ENCODE measurements at places on chromosomes 6 and 20.

DNA sequence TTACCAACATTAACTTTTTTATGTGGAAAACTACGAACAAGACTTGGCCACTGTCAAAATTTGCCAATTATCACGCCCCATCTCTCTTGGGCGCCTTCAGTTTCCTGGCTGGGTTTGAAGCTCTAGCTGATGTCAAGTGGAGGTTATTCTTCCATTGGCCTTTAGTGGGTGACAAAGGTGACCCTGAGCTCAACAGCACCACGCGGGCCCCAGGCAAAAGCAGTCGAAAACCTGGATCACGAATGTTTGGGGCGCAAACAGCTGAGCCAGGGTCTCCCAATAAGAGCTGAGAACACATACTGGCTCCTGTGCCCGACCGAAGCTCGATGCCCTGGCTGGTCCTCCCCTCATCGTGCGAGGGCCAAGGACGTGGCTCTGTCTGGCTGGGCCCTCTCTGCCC is 26.8 kb downstream of the SLC17A9 start:
- no peak for DNase-seq

GRCh38 chr6:81169166-81169565 is 583.3 kb downstream of the TENT5A start:
- DNase-seq: no peak

DNA sequence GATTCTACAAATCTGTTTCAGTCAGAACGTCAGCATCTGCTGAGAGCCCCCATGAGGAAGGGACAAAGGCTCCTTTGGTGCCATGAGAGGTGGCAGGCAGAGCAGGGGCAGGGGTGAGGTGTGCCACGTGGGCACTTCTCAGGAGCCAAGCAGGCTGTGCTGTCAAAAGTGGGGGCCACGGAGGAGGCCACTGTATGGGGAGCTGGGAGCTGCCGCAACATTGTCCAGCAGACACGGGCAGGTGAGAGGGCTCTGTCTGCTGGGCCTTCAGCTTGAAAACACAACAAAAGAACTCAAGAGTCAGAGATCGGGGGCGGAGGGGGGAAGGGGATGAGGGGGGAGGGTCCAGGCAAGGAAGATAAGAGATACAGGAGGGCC is 21.6 kb upstream of the FOXP4 start:
- DNase-seq: no peak

- DNase-seq: no peak
Measured at GRCh38 chr6:27562027-27562410, 89.1 kb upstream of the ZNF184 start.

GRCh38 chr20:63873477-63873971 is 8.5 kb downstream of the TPD52L2 start:
- no peak for DNase-seq

- no peak for DNase-seq
Measured at GRCh38 chr6:87561017-87561416, 28.8 kb downstream of the RARS2 start.

GRCh38 chr6:65182681-65183080 is 524.3 kb downstream of the EYS start:
- DNase-seq: no peak

DNA sequence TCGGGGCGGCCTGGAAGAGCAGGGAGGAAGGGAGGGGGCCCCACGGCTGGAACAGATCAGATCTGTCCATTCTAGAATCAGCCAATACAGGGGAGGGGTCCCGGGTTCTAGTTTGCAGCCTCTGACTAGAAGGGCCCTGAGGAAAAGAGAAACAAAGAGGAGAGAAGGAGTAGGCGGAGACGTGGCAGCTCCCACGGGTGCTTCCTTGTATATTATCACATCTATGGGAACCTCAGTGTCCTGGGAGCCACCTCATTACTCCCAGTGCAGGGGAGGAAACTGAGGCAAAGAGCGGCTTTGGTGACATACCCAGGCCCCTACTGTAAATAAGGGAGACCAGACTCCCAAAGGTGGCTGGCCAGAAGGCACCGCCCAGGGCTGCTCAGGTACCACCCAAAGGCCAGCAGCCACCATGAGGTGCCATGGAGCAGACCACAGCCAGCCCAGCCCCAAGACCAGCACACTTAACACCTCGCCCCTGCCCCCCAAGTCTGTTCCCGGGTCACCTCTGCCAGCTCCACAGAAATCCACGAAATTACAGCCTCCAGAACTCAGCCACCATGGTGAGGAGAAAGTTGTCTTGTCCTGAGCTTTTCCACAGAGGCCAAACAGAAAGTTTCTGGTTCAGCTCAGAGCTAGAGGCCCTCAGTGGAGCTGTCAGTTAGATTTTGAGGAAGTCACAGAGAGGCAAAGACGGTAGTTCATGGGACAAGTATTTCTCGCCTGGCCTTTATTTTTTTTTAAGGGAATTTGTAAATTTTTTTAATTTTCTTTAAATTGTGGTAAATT is 2.1 kb downstream of the ZC3H12D start:
- no peak for DNase-seq

- DNase-seq: no peak
Measured at GRCh38 chr6:34416877-34417371, 8.9 kb downstream of the RPS10 start.

DNA sequence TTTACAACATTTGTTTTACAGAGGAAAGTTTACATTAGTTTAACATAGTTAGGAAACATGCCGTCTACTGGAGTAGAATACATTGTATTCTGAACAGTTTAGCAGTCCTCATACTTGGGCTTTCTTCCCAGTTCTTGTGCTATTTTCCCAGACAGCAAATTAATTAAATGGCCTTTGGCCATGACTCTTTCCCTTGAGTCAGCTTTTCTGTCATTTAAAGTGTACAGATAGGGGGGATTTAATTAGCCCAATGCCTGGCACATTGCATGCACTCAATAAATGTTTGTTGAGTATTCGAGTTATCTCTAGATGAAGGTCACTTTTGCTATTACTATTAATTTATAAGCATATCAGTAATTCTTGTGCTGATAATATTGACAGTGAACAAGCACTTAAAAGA is 1.6 kb downstream of the TMEM244 start:
- DNase-seq: no peak

DNA sequence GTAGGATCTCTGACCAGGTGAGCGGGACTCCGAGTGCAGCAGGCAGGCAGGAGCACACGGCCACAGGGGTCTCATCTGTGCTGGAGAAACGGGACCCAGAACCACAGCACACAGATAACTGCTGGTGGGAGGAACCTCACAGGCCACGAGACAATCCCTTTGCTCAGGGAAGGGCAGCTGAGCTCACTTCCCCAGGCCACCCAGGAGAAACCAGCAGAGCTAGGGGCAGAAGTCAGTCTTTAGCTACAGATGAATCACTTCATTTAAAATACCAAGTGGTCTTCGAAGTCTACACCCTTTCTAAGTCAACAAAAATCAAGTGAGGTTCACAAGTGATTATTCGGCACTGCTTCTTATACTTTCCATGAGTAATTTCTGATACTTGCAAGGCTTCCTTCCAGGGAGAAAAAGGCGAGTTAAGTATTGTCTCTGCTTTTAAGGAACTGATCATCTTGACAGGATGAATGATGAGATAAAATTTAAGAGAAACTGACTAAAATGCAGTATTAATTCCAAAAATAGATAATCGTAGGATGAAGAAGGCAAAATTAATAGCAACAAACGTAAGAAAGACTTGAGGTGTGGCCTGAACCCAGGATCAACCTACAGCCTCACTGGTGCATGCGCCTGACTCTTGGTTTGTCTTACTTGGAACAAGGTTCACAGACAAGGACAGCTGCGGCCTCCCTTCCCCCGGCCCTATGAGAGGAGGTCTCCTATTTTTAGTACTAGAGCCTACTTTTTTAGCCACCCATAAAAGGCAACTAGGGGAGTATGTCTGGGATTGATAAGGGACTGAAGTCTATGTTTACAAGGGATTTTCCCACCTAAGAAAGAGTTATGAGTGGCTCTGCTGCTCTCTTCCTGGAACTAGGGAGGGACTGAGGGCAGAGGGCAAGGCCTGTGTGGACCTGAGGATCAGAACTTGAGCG is 233.6 kb downstream of the TTLL2 start:
- DNase-seq: no peak

DNA sequence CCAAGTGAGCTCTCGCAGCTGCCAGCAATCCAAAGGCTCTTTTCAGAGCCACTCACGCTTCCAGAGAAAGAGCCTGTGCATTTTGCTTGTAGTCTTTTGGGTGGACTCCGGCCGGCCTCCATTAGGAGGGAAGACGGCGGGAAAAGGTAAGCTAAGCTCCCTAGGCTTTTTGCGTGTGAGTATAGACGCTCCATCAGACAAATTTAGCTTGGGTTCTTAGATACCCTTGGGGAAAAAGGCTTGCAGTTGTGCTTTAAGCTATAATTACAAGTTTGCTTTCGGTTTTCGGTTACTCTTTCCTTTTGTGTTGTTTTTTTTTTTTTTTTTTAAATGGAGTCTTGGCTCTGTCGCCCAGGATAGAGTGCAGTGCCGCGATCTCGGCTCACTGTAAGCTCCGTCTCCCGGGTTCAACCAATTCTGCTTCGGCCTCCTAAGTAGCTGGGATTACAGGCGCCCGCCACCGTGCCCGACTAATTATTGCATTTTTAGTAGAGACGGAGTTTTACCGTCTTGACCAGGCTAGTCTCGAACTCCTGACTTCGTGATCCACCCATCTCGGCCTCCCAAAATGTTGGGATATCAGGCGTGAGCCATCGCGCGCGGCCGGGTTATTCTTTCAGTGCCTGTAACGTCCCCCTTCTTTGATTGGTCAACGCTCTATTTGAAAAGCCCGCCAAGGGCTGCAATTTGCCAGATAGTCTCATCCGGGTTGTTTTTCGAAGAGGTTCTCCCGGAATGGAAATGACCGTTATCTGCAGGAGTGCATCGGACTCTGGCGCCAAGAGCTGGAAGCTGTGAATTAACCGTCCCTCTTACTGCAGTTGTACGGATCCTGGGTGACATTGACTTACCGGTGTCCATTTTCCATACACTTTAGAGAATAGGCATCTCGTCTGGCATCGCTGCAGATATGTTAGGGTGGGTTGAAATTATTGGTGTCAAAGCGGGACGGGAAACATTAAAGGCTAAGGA is 18.1 kb downstream of the OR2B2 start:
- DNase-seq: peak; percentile 70

DNA sequence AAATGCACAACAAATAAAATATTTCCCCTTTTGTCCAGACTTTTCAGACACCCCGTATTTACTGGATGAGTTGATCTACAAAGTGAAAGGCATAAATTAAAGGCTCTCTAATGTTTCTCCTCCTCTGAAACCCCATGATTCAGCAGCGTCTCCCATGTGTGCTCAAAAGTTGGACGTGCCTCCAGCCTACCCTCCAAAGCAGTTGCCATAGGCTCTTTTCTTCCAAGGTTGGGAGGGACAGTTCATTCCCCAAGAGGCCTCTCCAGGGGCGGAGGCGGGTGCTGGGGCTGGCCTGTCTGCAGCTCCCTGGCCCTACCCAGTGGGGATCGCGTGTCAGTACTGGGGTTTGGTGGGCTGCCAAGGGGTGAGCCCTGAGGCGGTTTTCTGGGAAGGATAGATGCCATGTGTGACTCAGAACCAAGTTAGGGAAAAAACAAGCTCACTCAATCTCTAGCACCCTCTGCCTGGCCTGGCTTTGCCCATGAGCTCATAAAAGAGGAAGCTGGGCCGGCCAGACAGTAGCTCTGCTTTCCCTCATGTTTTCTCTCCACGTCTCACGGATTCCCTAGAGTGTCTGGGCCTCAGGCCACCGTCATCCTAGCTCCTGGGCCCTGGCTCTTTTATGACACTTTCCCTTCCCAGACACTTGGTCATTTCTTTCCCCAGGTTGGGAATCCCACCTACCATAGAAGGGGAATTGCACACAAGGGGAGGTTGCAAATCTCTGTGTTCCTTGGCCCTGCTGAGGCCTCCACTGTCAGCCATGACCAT is 8.0 kb upstream of the IER3 start:
- no peak for DNase-seq

DNA sequence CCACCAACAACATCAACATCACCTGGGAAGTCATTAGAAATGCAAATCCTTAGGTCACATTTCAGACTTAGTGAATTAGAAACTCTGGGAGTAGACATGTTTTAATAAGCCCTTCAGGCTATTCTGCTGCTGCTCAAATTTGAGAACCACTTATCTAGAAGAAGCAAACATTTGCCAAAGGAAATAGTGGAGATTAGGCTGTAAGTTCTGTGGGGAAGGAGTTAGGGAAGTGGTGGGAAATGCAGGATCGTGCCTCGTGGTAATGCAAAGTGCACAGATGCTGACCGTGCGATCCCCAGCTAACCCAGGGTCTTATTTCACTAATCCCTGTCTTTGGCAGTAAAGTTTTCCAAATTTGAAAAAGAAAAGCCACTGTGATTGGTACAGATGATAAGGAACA is 328.5 kb downstream of the EPM2A start:
- DNase-seq: no peak

DNA sequence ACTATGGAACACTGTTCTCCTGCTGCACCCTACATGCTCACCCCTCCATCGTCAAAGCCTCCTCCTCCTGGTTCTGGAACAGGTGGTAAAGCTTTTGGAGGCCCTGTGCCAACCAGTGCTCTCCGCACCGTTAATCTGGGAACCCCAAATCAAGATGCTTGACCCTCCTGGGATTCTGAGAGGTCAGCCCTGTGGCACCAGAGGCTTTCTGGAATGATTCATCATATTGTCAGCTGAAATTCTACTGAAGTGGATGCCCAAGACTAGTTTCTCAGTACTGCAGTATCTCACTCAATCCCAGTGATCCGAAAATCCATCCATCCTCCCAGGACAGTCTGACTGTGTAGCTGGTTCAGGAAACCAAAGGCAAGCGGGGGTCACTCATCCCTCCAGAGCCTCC is 92.7 kb downstream of the TRERF1 start:
- no peak for DNase-seq

- DNase-seq: no peak
Measured at GRCh38 chr20:34415079-34415478, 52.0 kb downstream of the ITCH start.

DNA sequence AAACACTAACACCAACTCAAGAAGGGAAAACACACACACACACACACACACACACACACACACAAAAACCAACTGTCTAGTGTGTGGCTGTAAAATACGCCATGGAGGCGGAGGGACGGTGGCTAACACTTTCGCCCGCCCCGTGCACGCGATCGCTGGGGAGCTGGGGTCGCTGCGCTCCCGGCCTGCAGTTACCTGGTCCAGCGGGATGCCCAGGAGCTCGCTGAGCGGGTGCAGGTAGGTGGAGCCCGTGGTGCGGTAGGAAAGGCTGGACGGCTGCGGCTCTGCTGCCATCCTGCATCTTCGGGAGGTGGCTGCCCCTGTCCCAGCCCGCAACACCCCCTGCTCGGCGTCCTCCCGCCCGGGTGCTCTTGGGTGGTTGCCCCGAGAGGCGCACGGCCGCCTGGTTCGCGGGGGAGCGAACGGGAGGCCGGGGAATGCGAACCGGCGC is 303 bp downstream of the MBOAT1 start:
- no peak for DNase-seq

GRCh38 chr6:35751594-35751993 is 14.8 kb downstream of the ARMC12 start:
- no peak for DNase-seq

DNA sequence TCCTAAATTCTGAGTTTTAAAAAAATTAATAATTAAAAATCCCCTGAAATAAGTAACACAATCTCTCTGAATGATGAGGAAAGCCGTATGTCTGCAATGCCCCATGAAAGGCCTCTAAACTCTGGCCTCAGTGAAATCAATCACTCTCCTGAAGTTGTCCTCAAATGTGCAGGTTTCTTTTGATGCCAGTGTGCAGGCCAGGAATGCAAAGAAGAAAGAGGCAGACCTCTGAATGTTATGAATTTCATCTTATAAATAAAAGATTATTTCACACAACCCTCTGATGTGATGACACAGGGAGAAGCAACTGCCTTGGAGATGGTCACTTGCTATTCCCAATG is 121.8 kb downstream of the TBXT start:
- DNase-seq: no peak
